Activated T-cell treated with anti-CD3 and anti-CD28 coated beads for 48 hours (primary cell): ENCODE measurements at places on chromosomes 2 and 18.

DNA sequence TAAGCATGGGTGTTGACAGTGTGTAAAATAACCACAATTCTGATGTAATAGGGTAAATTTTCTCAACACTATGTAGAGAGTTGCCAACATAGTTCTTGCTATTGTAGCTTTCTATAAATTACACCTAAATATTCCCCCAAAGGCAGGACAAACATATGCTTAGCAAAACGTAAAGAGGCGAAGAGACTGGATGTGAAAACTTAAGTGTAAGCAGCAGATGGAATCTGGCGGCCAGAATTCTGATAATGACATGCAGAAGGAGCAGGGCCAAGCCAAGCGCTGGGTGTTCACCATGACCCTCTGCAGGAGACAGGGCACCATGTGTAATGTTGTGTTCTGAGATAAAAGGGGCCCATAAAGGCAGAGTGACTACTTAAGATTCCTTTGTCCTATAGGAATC is 105.2 kb upstream of the ZNF521 start:
- no peak for DNase-seq

DNA sequence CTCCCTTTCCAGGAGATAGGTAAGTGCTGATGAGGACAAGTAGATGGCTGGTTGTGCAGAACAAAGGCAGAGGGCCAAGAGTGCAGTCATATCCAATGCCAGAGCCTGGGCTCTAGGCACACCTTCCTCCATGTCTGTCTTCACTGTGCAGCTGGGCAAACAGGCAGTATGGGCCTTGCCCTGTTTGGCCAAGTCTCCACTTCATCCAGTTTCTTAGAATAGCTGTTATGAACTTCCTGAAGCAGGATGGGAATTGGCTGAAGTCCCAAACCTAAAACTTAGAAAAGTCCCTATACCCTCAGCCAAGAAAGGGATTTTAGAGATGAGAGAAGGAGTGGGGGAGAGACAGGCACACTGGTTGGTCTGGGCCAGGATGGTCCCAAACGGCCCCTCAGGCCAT is 37.5 kb upstream of the CYP26B1 start:
- DNase-seq = no peak

DNA sequence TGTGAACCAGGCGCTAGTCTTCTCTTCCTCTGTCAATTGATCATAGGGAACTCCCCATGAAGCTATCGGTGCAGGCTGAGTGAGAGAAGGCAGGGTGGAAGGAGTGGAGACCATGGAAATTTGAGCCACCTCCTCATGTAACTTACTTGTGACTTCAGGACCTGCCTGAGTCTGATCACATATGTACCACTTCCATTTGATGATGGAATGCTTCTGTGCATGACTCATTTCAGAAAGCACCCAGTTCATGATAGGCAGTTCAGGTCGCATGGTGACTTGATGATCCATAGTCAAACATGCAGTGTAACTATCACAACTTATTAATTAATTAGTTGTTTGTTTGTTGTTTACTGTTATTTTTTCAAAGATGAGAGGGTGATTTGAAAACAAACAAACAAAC is 1296.7 kb downstream of the SUCLG1 start:
- DNase-seq = no peak

GRCh38 chr2:48914477-48915089 is 159.1 kb upstream of the LHCGR start:
- DNase-seq = no peak

DNA sequence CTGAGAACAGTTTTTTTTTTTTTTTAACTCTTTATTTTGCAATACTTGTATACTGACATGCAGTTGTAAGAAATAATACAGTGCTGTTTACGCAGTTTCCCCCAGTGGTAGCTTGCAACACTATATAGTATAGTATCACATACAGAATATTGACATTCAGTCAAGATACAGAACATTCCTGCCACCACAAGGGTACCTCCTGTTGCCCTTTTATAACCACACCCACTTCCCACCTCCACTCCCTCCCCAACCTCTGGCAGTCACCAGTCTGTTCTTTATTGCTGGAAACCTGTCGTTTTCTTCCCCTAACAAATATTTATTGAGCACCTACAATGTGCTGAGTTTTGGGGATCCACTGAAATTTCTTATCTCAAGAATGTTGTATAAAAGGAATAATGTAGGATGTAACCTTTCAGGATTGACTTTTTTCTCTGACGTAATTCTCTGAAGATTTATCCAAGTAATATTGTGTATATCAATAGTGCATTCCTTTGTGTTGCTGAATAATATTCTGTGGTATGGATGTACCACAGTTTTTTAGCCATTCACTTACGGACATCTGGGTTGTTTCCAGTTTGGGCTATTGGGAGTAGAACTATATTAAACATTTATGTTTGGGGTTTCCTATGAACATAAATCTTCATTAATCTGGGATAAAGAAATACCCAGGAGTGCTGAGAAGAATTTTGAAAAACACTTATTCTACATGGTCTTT is 51.4 kb upstream of the EML6 start:
- DNase-seq = no peak

- no peak for DNase-seq
Observed at GRCh38 chr2:131567891-131568290, 40.2 kb downstream of the CCDC74A start.

DNA sequence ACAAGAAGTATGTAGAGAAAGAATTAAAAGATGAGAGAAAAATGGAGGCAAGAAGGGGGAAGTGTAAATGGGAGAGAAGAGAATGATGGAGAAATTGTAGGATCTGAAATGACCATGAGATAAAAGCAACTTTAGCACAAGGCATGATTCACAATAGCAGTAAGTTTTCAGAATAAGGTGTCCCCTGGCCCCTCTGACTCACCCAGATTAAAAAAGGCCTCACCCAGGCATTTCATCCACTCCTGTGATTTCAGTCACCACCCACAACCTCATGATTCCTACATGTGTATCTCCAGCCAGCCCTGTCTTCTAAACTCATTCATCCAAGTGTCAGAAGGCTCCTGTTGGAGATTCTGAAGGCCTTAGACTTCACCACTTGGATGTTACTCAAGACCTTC is 56.6 kb downstream of the SP100 start:
- DNase-seq = peak; percentile 42

GRCh38 chr2:11411768-11412448 is 54.1 kb downstream of the E2F6 start:
- no peak for DNase-seq

GRCh38 chr2:239322416-239323086 is 78.3 kb downstream of the HDAC4 start:
- DNase-seq = no peak

DNA sequence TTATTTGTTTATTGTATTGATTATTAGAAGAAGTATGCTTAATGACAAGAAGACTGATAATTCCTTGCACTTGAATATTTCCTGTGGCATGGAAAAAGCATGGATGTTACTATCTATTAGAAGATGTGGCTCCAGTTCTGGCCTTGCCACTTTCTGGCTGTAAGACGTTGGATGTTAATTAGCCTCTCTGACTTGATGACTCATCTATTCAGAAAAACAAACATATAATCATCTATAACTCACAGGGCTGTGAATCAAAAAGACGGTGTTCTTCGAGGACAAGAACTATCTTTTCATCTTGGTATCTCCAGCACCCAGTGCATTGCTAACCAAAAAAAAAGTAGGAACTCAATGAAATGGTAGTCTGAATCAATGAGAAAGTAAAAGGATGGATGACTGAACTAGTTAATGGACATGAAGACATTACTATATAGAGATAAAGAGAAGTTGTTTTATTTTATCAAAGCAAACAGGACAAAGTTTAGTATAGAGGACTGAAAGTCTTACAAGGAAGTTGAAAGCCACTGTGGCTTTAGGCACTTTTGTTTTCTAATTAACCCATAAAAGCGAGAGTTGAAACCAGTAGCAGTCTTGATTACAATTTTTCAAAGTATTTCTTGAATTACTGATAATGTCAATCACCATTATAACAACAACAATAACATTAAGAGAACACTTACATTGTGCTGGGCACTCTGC is 145.3 kb downstream of the RND3 start:
- DNase-seq = no peak

- no peak for DNase-seq
Observed at GRCh38 chr2:192407692-192408091, 213.0 kb upstream of the TMEFF2 start.

DNA sequence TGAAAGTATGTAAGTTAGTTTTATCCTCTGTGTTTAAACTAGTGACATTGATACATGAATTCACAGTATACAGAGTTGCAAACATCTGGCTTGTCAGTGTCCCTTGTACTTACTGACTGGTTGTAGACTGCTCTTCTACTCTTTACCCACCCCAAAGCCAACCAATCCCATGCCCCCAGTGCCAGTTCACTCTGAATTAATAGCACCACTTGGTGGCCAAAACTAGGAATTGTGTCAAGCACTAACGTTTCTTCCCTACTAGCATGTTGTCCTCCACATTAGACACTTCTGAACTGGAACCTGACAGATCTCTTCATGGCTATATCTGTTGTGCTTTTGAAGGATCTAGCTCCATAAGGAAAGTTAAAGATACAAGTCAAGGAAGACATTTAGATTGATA is 27.2 kb upstream of the OTX1 start:
- no peak for DNase-seq

GRCh38 chr2:38835990-38836389 is 39.7 kb downstream of the DHX57 start:
- DNase-seq = no peak

- DNase-seq = no peak
Observed at GRCh38 chr18:22551536-22552151, 133.9 kb upstream of the CTAGE1 start.

DNA sequence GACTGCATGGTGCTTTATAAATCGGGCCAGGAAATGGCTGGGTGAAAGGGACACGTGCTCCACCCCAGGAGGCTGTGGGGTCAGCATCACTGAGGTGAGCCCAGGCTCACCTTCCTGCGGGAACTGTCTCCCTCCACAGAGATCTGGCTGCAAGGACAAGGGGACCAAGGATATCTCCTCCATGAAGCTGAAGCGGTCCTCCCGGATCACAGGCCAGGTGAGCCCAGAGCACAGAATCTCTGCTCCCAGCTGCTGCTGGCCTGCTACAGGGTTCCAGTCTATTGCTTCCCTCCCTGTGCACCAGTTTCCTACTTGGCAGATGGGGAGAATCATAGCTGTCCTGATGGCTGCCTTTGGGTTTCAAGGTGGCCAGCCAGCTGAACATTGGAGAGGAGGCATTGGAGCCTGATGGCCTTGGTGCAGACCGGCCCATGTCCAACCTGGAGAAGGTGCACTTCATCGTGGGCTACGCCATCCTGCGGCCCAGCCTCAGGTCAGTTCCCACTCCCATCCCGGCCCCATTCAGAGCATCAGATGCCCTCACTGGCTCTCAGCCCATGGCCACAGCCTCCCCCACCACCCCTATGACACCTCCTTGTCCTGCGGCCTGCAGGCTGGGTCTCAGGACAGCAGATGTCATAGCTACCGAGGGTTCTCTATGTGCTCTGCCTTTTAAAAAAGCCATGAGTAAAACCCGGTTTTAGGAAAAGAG is 33.7 kb upstream of the GPR17 start:
- DNase-seq = no peak

- DNase-seq = no peak
Observed at GRCh38 chr18:3151399-3152264, 68.1 kb downstream of the MYOM1 start.

DNA sequence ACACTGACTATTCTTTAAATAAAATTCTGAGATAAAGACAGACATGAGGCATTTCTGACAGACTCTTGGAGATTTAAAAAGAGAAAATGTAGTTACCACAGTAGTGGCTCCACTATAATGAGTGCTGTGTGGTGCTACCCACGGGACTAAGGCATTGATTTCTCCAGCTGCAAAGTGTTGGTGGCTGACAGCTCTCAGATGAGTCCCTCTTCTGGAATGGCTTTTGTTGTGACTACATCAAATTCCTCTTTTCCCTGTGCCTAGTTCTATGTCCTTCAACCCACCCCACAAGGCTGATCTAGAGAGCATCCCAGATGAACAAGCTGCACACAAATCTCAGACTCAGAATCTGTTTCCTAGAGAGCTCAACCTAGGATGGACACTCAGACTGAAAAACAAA is 884.8 kb upstream of the ZEB2 start:
- no peak for DNase-seq

DNA sequence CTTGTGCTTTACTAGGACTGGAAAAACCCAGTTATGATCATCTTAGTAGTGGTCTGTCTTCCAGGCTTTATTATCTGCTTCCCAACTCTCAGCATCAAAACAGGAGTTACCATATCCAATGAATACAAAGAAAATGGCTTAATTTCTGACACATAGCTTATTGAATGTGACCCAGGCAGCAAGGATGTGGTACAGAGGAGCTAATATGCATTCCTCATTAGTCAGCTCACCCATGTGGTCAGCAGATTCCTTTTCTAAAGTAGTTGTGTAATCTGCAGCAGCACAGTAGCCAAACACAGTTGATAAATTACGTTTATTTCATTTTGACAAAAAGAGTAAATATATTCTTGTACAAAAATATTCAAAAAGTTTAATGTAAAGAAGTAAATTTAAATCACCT is 43.6 kb downstream of the TSPYL6 start:
- DNase-seq = no peak

GRCh38 chr2:195318440-195319111 is 338.4 kb upstream of the SLC39A10 start:
- no peak for DNase-seq

DNA sequence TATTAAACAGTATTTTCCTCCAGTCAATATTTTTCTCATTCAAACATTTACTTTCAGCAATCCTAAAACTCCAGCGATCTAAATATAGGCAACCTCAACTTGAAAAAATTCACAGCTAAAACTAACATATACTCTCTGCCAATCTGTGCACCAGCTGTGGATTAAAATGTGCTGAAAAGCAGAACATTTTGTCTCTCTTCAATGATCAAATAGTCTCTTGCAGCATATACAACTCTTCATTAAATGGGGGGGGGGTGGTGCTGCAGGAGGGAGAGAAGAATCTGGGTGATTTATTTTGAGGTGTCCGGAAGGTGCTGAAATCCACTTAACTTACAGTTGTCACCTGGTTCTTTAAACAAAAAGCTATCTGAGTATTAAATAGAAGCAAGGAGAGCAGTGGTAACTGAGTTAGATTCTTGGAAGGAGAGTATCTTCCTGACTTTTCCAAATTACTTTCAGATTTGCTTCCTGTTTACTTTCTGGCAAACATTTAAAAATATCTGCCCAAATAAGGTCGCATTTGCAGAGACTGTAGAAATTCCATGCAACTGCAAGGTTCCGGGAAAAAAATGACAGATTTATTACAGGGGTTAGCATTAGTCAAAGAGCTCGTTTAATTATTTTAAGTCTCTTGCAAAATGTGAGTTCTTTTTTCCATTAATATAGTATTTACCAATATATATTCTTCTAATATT is 904.7 kb upstream of the ACVR2A start:
- no peak for DNase-seq

GRCh38 chr2:70948337-70949003 is 12.8 kb downstream of the ATP6V1B1 start:
- peak; percentile 70 for DNase-seq

GRCh38 chr2:159251296-159252173 is 35.0 kb downstream of the WDSUB1 start:
- no peak for DNase-seq

- no peak for DNase-seq
Observed at GRCh38 chr2:35538796-35539195, 816.8 kb upstream of the CRIM1 start.

DNA sequence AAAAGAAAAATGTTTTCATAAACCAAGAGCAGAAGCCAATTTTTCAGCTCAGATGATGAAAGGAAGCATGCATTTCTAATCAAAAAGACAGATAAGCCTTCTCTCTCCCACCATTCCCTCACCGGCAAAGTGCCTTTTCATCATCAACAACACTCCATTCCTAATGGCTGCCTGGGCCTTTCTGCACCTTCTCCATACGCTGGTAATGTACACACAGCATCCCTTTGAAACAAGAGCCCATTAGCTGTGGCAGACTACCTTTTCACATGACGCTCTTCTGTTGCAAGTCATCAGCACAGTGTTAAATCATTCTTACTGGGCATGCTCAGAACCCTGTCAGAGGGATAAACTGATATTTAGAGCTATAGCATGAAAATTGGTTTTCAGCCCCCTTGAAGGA is 408.9 kb downstream of the MEIS1 start:
- no peak for DNase-seq
